ENCODE measurements at places on chromosomes 4 and X.
A peak's percentile ranks its signal among the peaks of the same experiment; 100 is the strongest.

GRCh38 chr4:186304866-186305505, 39.0 kb downstream of the F11 start:
- no peak for DNase-seq

- DNase-seq = no peak
Observed at GRCh38 chr4:125520258-125520990, 205.7 kb downstream of the FAT4 start.

- no peak for DNase-seq
Observed at GRCh38 chr4:52648836-52649235, 10.3 kb downstream of the USP46 start.

GRCh38 chr4:39464886-39465501, 6.1 kb downstream of the LIAS start:
- DNase-seq = no peak

DNA sequence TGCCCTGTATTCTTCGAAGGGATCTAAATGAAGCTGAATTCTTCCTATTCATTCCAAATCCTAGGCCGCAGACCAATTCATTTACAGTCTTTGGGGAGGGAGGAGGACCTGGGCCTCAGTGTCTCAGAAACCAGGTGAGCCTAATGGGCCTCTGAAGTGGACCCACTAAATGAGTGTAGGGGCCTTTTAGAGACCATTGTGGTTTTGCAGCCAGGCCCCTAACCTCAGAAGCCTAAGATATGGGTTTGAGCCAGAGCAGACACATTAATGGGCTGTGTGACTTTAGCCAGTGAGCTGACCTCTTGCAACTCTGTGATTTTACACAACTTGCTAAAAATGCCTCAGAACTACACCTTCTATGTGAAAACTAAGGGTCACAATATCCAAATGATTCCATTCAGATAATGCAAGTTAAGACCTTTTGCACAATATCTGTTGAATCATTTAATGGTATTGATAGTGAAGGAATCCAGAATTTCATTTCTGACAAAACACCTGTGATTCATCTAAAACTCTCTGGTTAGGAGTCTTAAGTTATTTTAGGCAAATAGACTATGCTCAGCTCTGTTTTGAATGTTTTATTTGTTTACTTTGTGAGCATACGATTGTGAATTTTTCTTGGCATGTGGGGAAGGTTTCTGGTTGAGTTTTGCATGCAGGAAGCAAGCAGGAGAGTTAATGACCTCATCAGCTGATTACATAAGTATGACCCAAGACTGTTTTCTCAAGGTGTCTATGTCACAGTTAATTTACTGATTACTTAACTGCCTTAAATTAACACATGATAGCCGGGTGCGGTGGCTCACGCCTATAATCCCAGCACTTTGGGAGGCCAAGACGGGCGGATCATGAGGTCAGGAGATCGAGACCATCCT, 75.0 kb downstream of the EVC start:
- no peak for DNase-seq

- DNase-seq = peak; percentile 43
Observed at GRCh38 chrX:153782313-153782712, 1.5 kb downstream of the SRPK3 start.

DNA sequence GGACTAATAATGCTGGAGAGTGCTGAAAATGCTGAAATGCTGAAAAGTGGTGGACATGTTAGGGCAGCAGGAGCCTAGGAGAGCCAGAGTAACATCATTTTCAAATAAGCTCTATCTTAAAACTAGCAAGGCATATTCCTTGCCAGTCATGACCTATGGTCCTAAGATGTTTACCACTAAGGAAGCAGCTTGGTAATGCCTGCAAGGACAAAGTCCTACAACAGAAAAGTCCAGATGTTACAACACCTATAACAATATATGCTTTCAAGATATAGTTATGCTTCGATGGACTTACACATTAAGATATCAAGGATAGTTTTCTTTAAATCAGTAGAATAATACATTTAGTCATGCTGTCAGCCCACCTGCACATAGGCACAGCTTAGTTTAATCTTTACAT, 4.5 kb upstream of the ADH4 start:
- DNase-seq = no peak

- no peak for DNase-seq
Observed at GRCh38 chr4:28369499-28369898, 1508.9 kb downstream of the STIM2 start.
